ENCODE measurements at places on chromosomes 6 and 20. TPM values are rescaled to one million over a fixed set of nuclear protein-coding genes. Genes with fewer than 3 reads are reported as not detected.

Gene APCDD1L
- total RNA-seq = 0.27 TPM

Gene TSBP1
- total RNA-seq = not detected

Gene ANKRD60
- total RNA-seq = not detected

Gene ELOVL2
- total RNA-seq = 2.3 TPM

Gene IL20RA
- not detected for total RNA-seq

Gene STMN3
- 30.9 TPM for total RNA-seq

Gene ULBP1
- total RNA-seq = not detected

Gene RIN2
- 65.7 TPM for total RNA-seq

Gene PPIL6
- total RNA-seq = not detected

Gene CRISP3
- total RNA-seq = not detected

Gene EDN1
- 2.3 TPM for total RNA-seq
